ENCODE measurements at places on chromosomes 12 and 14.

DNA sequence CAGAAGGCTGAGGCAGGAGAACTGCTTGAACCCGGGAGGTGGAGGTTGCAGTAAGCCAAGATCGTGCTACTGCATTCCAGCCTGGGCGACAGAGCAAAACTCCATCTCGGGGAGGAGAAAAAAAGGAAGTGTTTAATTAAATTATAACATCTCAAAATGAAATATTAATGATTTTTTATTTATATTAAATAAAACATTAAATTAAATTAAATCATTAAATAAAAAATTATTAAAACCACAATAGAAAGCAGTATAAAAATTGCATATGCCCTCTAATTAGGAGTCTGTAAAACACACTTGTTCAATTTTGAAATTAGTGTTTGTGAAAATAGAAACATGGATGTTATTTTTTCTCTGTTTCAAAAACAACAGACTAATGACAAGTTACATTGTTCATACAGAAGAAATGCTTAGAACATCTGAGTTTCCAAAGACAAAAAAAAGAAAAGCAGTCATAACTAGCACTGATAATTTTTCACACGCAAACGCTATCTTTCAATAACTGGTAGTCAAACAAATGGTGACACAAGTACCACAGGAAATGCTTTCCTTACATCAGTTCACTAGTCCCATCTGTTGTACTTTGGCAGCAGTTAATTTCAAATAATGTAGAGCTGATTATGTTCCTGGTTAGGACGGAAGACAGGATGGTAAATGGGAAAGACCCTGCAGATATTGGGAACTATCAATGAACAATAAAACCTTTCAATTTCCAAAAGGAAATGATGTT, 54.9 kb downstream of the HECTD4 start:
- no peak for DNase-seq

DNA sequence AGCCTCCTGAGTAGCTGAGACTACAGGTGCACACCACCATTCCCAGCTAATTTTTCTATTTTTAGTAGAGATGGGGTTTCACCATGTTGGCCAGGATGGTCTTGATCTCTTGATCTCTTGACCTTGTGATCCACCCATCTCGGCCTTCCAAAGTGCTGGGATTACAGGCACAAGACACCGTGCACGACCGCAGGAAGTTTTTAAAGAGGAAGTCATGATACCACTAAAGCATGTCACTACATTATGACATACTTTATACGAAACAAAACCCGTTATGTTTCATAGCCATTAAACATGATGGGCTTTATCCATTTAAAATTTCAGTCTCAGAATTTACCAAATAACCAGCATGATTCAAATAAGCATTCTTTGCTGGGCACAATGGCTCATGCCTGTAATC, 83.8 kb upstream of the DUSP6 start:
- no peak for DNase-seq

DNA sequence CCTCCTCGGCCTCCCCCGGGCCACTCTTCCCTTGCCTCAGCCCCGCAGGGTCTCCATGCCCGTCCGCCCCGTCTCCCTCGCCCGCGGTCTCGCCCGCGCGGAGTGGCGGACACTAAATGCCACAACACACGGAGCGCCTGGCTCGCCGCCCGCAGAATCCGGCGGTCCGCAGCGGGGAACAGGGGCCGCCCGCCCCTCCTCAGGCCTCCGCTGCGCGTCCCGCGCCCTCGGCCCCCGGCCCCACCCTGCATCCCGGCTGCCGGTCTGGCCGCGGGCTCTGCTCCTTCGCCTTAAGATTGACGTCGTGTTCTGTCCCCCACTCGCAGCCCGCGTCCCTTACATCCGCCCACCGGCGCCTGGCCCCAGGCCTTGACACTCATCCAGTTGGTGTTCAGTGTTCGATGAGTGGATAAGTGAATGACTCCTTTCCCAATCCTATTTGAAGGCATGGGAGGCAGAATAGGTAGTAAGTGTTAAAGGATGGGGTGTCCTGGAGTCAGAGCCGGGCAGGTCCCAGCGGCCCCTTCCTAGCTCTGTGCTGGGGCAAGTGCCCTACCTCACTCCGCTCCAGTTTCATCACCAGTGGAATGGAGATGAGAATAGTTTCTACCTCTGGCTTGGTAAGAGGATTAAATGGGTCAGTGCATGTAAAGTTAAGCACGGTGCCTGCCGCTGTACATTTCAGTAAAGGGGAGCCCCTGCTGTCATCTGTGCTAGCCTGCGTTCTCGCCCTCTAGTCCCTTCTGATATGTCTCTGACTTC, 622 bp downstream of the TECPR2 start:
- DNase-seq: no peak

GRCh38 chr12:75888874-75889613, 142.5 kb downstream of the PHLDA1 start:
- DNase-seq: no peak

DNA sequence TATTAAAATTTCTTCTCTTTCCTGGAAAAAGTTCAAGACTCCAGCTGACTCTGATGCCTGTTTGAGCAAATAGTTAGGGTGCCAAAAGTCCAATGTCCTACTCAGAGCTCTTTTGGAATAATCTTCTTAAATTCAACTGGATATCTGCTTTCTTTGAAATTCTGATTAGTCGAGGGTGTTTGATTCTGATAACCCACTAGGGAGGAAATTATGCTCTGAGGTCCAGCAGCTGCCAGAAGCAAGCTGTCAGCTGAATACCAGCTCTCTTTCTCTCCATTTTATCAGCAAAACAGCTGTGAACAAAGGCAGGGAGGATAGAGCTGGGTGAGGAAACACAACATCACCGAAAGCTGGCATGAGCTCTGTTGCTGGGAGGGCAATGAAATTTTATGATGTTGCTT, 141.5 kb downstream of the CAND1 start:
- DNase-seq: no peak

GRCh38 chr12:95608252-95609033, 57.2 kb upstream of the USP44 start:
- no peak for DNase-seq

DNA sequence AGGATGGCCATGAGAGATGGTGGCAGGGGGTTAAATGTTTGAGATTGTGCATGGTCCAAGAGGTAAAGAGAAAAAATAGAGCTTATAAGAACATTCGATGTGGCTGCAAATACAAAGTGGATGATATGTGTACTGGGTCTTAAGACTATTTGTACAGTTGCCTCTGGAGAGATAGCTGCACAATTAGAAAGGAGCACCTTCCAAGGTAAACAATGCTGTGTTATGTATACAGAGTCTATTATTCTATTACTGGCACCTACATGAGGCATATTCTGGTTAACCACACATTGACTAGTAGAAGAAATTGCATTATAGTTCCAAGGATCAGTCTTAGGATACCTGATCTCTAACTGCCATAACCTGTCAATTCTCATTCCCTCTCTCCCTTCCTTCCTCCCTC, 238.0 kb upstream of the FOXN3 start:
- no peak for DNase-seq

GRCh38 chr14:31543969-31544799, 17.0 kb upstream of the NUBPL start:
- DNase-seq: no peak

- DNase-seq: no peak
Observed at GRCh38 chr14:60512973-60513571, 4.1 kb downstream of the SIX6 start.

DNA sequence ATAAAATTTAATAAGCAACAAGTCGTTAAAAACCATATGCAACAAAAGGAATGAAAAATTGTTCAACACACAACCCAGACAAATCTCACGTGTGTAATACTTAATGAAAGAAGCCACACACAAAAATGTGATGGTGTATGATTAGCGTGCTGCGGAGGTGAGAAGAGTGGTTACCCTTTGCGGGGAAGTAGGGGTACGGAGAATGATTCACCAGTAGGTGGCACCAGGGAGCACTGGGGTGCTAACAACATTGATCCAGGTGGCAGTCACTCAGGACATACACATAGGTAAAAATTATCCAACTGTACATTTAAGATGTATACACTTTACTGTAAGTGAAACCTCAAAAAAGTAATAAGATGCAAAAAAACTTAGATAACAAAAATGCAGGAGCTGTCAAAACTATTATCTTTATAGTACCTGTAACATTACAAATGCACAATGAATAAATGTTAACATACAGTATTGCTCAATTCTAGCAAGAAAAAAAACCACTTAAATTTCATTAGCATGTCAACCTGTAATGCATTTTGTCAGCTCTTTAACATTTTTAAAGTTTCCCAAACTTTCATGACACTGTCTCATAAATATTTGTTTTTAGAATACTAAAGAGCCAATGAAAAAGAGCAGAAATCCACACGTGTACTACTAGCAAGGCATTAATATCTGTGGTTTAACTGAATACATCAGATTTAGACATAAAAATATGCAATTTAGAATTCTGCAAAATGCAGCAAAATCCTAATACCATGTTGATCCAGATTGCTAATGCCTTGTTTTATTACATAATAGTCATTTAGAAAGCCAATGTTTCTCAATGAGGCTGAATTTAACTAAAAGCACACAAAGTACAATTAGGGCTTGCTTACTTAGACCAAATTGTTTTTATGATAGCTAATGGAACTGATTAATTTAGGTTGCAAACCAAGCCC, 46.7 kb downstream of the TMCC3 start:
- peak; percentile 50 for DNase-seq

DNA sequence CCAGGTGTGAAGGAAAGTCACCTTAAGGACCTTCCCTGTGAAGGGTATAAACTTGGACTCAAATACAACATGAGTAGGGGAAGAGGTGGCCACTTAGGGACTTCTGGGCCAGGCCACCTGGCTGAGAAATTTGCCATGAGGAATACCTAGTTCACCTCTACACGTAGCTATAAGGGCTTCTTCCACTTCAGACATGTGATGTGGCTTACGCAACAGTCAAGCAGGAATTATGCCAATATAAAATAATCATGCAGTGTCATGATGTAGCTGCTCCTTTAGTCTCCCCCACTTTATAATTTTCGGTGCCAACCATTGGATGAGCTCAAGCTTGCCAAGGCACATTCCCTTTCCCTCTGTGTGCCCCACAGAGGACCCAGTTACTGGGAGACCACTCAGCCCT, 166.6 kb upstream of the BCL2L14 start:
- no peak for DNase-seq

DNA sequence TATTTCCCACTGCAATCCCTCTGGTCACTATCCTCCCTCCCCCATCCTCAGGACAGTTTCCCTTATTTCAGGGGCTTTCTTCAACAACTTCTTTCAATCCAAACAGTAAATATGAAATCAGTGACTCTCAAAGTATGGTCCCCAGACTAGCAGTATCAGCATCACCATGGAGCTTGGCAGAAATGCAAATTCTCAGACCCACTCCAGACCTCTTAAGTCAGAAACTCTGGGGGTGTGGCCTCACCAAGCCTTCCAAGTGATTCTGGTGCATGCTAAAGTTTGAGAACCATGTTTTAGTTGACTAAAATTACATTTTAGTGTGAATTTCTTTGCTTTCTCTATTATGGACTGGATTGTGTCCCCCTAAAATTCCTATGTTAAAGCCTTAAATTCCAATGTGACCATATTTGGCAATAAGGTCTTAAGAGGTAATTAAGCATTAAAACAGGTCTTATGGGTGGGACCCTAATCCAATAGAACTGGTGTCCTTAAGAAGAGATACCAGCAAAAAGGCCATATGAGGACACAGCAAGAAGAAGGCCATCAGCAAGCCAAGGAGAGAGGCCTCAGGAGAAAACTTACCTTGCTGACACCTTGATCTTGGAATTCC, 23.2 kb downstream of the ATP2B1 start:
- DNase-seq: no peak

GRCh38 chr12:48717252-48717695, 767 bp upstream of the CCNT1 start:
- DNase-seq: no peak

- DNase-seq: no peak
Observed at GRCh38 chr12:85872497-85873091, 1.5 kb upstream of the NTS start.

- DNase-seq: no peak
Observed at GRCh38 chr12:68131867-68132414, 27.6 kb downstream of the IFNG start.

DNA sequence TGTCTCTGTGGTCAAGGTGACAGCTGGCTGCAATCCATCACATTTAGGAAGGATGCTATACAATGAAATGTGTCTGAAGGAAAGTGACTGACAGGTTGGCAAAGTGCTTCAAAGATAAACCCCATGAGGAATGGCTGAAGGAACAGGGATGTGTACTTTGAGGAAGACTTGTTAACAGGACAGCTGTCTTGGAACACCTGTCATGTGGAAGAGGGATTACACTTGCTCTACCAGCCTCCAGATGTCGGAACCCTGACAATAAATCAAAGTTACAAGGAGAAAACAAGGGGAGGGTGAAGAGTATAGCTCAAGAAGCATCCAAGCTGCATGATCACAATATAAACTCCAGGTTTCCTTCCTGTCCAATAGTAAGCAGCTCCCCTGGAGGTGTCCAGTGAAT, 147.8 kb upstream of the TMCC3 start:
- no peak for DNase-seq

GRCh38 chr14:104739026-104739425, 13.9 kb upstream of the SIVA1 start:
- no peak for DNase-seq

- no peak for DNase-seq
Observed at GRCh38 chr12:108424026-108424425, 84.9 kb upstream of the CMKLR1 start.

GRCh38 chr12:102342281-102343006, 137.9 kb downstream of the IGF1 start:
- DNase-seq: no peak

GRCh38 chr12:51171884-51172514, 936 bp downstream of the TFCP2 start:
- DNase-seq: no peak

DNA sequence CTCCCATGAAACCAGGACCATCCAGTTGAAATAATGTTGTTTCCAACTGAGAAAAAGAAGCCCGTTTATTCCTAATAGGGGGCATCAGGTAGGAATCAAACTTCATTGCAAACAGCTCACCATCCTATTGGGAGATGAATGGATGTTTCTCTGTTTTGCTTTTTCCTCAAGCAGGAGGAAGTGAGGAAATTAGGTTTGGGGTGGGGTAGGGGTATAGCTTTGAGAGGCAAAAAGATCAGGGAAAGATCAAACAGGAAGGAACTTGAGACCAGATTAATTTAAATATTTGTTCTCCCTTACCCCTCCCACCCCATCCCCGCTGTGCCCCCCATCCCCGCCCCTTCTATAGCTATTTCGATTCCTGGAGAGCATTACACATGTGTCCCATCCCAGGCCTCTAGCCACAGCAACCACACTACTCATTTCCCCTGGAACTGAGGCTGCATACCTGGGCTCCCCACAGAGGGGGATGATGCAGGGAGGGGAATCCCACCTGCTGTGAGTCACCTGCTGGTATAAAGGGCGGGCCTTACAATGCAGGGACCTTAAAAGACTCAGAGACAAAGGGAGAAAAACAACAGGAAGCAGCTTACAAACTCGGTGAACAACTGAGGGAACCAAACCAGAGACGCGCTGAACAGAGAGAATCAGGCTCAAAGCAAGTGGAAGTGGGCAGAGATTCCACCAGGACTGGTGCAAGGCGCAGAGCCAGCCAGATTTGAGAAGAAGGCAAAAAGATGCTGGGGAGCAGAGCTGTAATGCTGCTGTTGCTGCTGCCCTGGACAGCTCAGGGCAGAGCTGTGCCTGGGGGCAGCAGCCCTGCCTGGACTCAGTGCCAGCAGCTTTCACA, at the start of gene IL23A:
TSS of gene IL23A (plus strand) at position 577 of the 850 bp plus-strand sequence. CDS start at position 738, 161 bp downstream.
- DNase-seq: peak; percentile 80

- no peak for DNase-seq
Observed at GRCh38 chr12:32644431-32644830, 34.7 kb upstream of the DNM1L start.

Measured in activated T-cell treated with anti-CD3 and anti-CD28 coated beads, Interleukin-2, amount 50 U/mL, for 1 hour (primary cell).